Nephron progenitor cell (in vitro differentiated cells): ENCODE measurements at places on chromosomes 5 and 9.

- no peak for DNase-seq
These were observed 169.6 kb upstream of the GNA14 start for GRCh38 chr9:77817590-77818311.

DNA sequence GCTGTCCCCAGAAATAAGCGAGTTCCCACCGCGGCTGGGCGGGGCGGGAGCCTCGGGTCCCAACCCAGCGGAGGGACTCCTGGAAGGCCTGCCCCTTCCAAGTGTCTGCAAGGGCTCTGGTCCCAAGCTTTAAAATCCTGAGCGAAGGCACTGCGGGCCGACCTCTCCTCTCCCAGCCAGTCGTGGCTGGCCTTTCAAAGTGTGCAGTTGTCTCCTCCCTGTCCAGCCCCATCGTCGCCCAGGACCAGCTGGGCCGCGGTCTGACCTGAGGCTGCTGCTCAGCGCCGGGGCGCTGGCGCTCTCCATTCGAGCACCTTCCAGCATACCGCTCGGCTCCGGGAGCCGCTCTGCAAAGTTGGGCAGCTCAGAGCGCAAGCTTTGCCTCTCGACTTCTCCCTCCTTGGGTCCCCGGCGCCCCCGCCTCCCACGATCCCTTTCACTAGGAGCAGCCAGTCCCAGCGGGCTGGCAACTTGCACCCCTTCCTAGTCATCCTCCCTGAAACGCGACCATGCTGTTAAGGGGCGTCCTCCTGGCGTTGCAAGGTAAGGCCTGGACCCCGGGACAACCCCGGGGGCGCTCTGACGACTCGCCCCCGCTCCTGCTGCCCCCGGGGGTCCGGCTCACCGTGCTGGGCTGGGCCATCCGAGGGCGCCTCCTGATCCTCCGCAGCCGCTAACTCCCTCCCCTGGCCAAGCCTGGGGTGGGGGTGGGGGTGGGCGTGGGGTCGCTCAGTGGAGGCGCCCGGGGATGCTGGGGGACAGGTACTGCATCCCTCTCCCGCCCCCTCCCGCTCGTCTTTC is at the start of gene MAMDC2:
MAMDC2 (plus strand) TSS at position 160 of the 801 bp plus-strand sequence; CDS start at position 510, 350 bp downstream.
- peak; percentile 61 for DNase-seq

DNA sequence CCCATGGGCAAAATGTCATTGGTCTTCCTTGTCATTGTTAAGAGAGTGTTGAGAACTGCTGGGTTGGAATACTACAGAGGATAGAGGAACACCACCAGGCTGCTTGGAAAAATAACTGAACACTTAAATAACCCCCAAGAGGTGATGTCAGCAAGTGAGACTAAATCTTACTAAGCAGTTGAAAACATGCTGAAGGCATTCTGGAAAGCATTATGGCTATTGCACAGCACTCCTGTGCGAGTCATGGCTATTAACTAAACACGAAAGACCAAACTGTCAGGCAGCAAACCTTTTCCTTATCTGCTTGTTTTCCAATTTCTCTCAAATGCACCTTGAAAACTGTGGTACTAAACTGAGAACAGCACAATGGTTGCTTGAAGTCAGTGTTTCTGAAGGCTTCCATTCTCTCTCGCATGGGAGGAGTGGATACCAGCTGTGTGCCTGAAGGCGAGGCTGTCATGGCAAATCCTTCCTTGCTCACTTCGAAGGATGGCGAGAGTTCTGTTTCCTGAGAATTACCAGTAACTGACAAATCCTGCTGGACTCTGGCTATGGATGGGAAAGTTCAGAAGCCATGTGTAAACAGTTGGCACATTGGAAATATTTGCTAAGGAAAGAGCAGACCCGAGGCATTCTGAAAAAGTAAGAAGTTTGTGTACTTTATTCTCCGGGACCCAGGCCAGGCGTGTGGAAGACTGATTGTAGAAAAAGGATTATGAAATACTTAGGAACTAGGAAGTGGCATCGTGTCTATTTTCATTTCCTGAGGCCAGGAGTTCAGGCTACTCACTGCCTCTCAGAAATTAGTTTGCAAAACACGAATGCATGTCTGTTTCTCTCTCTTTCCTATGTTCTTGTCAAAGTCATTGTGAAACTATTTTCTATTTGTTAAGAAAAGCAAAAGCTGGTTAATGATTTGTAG is 182.1 kb downstream of the DMRT2 start:
- DNase-seq, result no peak

- no peak for DNase-seq
These were observed 93.1 kb downstream of the STK32A start for GRCh38 chr5:147327905-147328304.

DNA sequence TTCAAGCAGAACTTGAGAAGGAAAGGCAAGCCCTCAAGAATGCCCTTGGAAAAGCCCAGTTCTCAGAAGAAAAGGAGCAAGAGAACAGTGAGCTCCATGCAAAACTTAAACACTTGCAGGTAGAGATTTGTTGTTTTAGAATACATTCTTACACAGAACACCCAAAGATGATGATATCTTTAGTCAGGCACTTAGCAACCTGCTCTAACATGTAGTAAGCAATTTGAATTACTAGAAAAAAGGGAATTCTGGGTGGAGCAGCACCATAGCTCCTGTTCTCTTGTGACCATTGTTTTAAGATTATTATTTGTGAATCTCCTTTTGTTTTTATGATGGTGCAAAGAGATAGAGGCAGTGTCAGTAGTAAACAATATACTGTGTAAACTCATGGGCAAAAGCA is 63.1 kb downstream of the RAB14 start:
- no peak for DNase-seq

DNA sequence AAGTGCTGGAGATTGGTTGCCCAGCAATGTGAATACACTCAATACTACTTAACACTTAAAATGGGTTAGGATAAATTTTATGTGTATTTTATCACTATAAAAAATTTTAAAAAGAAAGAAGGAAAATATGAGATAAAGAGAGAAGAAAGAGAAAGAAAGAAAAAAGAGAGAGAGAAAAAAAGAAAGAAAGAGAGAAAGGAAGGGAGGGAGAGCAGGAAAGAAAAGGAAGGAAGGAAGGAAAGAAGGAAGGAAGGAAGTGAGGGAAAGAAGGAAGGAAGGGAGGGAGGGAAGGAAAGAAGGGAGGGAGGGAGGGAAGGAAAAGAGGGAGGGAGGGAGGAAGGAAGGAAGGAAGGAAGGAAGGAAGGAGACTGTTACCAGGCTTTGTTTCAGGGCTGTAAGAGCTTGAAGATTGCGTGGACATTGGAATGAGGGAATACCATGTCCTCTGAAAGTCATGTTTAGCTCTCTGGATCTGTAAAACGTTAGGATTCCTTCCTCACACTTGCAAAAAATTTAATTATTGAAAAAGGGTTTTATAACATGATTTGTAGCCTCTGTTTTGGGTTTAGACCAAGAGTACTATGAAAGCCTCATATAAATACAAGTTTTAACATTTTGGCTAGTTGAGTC is 152.3 kb upstream of the DAP start:
- DNase-seq, result no peak

- DNase-seq, result no peak
These were observed 7.7 kb downstream of the SPINK9 start for GRCh38 chr5:148343046-148343407.

GRCh38 chr9:91074866-91075265 is 273.2 kb downstream of the SYK start:
- no peak for DNase-seq

DNA sequence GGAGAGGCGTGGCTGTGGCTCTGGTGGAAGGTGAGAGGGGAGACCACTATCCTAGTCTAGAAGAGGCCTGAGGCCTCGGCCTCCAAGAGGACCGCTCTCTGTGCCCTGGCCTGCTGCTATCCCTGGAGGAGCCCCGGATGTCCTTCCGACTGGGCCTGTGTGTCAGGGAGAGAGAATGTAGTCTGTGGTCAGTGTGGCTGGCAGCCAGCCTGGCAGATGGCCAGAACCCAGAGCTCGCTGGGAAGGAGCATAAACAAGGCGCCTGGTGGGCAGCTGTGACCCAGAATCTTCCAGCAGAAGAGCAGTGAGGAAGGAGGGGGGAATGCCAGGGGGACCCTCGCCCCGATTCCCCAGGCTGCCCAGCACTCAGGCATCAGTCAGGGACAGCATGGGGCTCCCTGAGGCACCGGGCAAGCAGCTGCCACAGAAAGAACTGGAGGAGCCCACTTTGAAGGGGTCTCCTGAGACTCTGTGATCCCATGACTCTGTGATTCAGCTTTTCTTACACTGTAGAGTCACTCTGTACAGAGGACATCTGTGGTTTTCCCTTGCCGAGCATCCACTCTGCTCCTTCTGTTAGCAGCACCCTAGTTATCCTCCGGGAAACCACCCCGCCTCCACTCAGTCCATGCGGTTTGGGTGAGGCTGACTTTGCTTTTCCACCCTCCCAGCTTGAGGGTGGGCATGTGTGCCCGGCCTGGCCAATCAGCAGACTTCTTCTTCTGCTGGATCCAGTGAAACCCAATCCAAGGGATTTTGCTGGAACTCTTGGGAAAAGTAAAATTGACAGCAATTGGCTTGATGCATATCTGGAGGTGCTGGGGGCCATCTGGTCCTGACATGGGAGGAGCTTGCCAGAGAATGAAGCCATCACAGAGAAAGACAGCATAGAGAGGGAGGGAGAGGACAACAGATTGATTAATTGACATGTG is 46.2 kb upstream of the PWWP2A start:
- peak; percentile 39 for DNase-seq

DNA sequence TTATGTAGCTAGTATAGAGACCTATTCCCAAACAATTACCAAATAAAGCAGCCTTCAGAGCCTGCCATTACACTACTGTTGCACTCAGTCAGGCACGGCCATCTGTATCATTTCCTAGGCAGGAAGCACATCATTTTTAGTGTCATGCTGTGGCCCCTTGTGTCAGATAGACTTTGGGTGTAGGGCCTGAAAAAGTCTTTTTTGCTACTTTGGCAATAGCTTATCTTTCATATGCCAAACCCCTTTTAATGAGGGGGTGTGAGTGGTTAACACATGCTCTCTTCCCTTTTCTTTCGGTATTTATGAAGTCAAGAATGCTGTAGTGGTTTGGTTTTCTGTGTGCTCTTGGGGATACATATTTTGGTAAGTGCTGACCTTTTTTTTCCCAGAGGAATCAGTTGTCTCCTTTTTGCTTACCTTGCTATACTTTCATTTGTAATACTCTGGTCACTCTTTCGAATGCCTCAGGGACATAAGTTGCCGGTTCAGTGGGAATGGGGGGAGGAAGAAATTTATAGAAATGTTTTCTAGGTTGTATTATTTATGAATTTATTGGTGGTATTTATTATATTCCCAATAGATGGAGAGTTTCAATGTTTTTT is 209.8 kb downstream of the CSNK1G3 start:
- DNase-seq, result no peak

GRCh38 chr9:27385606-27386322 is 88.8 kb upstream of the EQTN start:
- DNase-seq, result no peak

GRCh38 chr9:26773056-26773455 is 119.5 kb downstream of the CAAP1 start:
- no peak for DNase-seq

DNA sequence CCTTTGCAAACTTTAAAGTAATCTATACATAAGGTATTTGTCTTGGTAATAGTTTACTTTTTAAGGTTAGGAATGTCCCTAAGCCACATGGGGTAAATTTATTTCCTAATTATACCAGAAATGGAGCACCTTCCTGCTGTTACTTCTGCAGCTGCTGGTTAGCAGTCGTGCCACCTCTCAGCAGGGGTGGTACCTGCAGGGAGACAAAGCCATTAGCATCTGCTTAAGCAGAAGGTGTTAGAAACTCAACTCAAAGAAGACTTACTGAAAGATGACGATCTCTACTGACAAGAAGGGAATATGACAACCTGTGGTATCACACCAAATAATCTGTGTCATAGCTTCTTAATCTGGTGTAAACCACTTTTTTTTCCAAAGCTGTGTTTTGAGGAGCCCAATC is 173.7 kb downstream of the BRINP1 start:
- no peak for DNase-seq

DNA sequence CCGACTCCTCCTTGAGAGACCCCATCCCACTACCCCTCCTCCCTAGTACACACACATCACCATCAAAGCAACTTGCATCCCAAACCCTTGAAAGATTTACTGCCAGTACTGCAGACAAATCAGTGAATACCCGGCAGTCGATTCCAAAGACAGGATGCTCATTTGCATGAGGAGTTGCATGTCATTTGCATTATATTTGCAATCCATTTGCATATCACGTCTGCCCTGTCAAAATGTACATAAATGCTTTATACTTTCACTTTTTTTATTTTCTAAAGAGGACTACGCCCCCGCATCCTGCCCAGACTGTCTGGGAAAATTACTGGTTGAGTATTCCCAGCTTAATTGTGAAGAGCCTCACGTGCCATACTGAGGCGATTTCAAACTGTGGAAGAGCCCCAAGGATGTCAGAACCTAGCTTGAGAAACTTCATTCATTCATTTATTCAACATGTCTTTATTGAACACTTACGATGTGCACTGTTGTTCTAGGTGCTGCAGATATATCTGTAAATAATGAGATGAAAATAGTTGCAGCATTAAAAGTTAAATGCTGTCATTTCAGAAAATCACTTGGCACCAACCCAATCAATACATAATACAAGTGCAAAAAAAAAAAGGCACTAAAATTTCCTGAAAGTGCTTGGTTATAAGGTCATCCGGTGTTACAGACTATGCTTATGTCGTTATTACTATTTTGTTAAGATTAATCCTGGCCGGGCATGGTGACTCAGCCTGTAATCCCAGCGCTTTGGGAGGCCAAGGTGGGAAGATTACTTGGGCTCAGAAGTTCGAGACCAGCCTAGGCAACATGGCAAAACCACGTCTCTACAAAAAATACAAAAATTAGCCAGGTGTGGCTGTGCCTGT is 17.2 kb upstream of the SIL1 start:
- DNase-seq, result no peak

DNA sequence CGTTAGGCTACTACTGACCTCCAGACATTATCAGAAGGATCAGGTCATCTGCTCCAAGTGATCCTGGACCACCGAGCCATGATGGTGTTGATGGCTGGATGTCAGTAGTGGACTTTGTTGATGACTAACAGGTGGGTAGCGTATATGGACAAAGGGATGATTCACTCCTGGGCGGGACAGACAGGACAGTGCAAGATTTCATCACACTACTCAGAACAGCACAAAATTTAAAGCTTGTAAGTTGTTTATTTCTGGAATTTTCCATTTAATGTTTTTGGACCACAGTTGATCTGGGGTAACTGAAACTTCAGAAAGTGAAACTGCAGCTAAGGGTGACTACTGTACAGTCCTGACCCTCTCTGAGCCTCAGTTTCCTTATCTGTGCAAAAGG is 12.7 kb downstream of the PDGFRB start:
- DNase-seq, result no peak

GRCh38 chr5:30030101-30030500 is 1163.4 kb upstream of the CDH6 start:
- no peak for DNase-seq

GRCh38 chr9:7640231-7640630 is 159.3 kb downstream of the DMAC1 start:
- DNase-seq, result no peak

DNA sequence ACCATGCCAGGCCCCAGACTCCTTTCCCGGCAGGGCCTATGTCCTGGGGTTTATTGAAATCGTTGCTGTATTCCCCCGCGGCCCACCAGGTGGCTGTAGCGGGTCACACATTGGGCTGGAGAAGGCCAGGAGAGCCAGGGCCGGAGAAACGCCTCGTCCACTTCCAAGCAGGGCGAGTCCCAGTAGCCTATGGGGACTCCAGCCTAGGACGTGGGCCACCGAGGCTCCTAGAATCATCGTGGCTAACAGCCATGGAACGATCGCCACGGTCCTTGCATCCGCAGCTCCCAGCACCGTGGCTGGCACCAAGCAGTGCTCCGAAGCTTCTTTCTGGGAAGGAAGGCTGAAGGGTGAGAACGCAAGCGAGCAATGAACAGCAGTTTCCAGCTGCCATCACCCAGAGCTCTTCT is 87.7 kb downstream of the ENTREP1 start:
- DNase-seq, result peak; percentile 75
